ENCODE measurements at places on chromosomes 6 and 20.

DNA sequence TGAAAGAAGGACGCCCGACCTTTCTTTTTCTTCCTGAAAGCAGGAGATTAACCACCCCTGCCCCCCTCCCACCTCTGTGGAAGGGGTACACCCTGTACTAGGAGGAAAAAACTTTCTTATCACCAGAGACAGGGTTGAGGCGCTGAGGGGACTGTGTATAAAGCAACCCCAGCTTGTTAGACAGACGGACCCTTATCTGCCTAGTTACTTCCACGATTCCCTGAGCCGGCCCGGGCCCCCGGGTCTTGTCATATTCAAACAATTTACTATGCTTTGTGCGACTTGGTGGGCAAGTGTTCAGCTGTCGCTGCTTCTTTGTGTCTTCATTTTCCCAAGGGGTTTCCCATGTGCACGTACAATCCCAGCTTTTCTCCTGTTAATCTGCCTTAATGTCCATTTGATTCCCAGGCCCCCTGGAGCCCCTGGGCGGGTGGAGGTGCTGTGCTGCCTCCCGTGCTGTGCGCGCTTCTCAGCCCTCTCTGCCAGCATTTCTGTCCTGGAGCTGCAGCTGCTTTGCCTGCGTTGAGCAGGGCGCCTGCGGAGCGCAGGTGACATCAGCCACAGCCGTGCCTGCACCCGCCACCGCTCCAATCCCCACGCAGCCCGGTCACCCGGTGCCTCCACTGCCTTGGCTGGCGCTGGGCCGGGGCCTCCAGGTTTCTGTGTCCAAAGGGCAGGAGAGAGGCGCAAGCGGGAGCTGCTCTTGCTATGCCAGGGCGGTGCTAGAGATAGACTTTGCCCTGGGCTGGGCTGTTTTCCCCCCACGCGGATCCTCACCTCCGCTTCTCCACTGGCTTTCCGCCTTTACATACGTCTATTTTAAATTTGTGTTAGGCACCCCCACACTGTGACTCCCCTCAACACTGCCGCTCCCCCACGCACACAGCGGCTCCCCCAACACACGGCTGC lies 96.2 kb downstream of the TTLL2 start:
- DNase-seq, result no peak

DNA sequence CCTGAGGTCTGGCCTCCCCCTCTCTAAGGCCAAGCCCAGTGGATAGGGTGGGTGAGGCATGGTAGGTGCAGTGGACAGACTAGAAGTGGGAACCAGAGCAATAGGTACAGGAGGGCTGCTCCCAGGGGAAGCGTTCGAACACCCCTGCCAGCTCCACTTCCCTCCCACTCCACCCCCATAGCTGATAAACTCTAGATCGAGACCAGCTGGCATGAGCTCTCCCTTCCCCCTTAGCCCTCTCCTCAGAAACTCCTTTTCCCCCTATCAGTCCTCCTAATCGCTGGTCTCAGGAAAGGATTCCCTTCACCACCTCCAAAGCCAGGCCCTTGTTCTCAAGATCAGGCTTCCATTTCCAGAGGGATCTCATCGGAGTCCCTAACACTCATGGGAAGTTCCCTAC lies 6.0 kb upstream of the FAM83C start:
- no peak for DNase-seq

DNA sequence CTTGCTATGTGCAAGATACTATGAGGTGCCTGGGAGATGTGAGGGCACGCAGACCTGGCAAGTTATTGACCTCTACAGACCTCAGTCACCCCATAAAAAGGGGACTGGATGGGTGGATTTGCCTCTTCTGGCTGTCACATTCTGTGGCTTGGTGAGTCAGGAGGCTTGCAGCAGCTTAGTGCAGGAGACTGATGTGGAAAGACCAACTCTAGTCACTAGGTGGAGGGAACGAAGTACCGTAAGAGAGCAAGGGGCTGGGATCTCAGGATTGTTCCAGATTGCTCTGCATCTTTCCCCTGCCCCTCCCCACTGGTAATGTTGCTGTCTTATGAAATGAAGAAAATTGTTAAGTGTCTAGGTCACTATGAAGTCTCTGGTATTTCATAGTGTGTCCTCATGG lies 3.3 kb downstream of the MAPRE1 start:
- DNase-seq, result no peak

DNA sequence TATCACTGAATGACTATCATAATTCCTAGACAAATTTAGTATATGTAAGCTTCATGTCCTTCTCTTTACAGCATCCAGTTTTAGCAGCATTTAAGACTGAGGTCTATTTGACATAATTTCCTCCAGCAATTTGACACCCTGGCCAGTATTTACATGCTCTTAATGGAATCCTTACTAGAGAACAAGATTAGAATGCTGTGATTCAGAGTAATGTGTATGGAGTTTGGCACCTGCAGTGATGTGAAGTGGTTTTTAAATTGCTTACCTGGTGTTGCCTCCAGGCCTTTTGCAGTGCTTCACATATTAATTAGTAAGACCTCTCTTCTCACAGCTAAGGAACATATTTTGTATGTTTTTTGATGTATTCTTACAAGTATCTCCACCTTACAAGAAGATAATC lies 9.8 kb downstream of the NKX2-4 start:
- DNase-seq, result no peak

- DNase-seq, result no peak
These were observed 24.7 kb downstream of the COX4I2 start for GRCh38 chr20:31662372-31662854.

DNA sequence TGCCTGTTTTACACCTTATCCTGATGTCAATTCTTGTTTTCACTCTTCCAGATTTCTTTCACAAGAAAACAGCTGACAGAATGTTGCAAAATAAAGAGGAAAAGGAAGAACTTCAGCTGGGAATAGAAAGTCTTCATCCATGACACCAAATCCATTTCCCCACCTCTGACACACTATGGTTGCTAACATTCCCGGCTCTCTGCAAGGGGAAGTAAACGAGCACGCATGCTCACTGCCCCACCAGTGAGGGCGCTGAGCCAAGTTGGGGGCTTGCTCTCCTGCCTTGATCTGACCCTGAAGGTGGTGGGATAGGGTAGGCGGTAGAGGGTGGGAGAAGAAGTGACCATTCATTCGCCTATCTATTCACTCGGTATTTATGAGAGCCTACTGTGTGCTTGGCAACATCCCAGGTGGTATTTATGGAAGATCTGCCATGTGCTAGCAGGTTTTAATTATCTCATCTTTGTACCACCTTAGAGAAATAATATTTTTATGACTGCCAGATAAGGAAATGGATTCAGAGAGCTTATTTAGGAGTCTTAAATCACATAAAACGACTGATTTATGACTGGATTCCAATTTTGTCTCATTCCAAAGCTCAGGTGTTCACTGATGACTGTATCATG lies 206.2 kb downstream of the FOXC1 start:
- no peak for DNase-seq

- DNase-seq, result no peak
These were observed 50.3 kb downstream of the LGSN start for GRCh38 chr6:63269470-63269869.

GRCh38 chr20:62056377-62056776 lies 9.3 kb downstream of the TAF4 start:
- no peak for DNase-seq

DNA sequence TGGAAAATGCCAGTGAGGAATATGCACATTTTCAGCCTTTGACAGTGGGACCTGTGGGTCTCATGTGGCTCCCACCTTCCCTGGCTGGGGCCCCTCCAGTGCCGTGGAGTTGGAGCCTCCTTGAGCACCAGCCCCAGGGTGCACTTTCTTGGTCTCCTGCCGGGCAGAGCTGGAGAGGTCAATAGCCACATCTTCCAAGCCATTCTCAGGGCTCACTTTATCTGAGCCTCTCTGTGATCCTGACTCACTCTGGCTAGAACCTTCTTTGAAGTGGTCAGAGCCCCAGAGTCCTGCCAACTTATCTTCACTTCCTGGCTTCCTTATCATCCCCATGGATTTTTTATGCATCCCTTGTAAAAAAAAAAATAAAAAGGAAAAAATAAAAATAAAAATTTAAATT lies 5.7 kb downstream of the VSX1 start:
- DNase-seq, result no peak

DNA sequence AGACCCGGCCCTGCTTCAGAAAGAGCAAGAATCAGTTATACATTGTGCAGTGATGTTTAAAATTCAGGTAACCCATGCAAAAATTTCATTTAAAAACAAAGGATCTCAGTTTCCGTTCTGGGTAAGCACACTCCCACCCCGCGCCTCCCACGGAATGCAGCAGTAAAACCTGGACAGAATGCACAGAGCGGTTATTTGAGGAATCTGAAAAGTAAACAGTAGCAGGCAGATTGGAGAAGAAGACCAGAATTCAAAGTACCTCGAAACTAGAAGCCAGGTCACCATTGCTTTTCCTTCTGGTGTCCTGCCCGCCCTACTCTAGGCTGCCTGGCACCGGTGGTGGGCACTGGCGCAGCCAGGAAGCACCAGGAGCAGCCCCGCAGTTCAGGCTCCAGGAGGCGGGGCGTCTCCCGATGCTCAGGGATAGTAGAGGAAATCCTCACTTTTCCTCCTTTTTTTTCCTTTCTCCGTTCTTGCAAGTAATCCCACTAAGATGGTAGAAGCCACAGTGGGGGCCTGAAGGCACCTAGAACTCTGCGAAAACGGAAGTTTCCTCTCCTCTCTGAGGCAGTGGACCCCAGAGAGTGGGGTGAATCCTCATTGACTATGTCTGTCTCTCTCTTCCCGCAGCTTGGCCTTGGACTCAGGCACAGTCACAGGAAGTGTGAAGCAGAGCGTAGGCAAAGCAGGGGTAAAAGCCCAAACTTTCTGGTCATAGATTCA lies 28.3 kb downstream of the METTL24 start:
- DNase-seq, result no peak

DNA sequence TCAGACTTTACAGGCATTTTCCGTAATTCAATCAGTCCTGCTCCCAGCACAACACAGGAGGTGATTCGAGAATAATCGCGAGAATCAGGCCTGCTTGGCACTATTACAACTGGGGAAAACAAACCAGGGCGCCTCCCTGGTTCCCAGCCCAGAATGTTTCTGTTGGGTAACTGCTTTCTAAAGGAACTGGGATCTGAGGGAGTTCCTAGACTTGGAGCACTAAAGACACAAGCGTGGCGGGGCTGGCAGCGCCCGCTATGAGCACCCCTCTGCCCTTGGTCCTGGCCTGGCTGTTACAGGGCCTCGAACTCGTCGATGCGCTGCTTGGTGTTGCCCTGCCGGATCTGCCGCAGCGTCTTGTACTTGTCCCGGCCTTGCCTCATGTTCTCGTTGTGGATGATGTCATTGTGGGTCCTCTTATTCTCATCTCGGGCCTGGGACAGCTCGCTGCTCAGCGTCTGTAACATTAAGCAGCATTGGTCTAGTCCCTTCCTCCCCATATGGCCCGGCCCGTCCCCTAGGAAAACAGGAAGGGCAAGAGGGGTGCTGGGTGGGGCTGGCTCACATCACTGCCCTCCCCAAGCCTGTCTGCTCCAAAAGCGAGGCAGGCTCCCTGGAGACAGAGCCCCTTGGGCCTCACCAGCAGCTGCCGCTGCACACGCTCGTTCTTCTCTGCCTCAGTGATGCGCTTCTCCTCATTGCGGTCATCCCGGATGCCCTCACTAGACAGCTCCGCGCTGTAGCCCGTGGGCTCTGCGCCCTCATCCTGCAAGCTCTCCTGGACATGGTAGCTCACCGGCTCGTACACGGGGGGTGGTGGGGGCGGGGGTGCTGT lies 52.3 kb downstream of the EZR start:
- no peak for DNase-seq

DNA sequence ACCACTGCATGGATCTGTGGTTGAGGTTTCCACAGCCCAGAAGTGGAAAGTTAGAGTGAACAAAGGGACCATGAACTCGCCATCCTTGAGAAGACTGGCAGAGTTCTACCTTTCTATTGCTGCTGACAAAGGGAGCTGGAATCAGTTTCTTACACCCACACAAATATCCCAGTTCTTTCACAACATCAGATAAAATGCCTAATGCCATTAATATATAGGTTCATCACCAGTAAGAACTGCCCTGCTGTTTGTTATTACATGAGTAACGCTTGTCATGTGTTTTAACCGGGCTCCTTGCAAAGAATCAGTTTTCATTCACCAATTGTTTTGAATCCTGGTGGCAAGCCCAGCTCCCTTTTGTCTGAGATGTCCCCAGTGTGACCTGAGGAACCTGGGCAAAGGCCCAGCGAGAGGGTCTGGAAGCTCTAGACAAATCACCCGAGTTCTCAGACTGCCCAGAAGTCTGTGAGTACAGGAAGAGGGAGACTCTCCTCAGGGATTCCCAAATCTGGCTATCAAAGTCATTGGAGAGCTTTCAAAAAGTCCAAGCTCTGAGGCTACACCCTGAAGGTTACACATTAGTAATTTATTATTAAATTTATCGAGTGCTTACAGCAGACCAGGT lies 7.5 kb upstream of the CD164 start:
- DNase-seq, result no peak

GRCh38 chr20:32336918-32337347 lies 21.2 kb upstream of the ASXL1 start:
- no peak for DNase-seq

DNA sequence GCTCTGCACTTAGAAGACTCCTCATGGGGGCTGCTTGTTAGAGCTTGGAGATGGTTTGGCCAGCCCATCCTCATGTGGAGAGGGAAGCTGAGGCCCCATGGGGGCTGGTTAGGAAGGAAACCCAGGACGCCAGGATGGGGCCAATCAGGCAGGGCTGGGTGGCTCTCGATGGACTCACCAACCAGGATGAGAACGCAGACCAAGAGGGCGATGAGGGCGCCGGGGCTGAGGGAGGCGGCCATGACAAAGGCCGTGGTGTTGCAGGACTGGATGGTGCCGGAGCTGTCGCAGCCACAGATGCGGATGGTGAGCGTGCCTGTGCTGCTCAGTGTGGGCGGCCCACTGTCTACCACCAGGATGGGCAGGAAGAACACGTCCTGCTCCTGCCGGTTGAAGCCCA lies 59.7 kb downstream of the CD40 start:
- no peak for DNase-seq

- DNase-seq, result no peak
These were observed 156.3 kb upstream of the RNF24 start for GRCh38 chr20:4171538-4172116.

DNA sequence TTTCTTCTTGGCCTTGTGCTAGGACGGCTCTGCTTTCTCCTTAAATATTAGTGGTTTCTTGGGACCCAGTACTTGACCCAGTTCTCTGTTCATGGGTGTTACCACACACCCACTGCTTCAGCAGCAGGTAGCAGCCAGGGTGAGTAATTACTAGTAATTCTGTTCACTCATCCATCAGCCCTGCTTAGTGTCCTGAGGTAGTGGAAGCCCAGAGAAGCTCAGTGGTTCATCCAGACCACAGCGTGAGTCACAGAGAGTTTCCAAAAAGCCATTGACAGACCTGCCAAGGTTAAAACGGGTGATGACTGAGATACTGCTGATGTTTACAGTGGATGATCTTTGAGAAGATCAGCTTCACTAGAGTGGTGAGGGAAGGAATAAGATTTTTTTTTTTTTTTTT lies 51.7 kb upstream of the HINT3 start:
- DNase-seq, result peak; percentile 15

DNA sequence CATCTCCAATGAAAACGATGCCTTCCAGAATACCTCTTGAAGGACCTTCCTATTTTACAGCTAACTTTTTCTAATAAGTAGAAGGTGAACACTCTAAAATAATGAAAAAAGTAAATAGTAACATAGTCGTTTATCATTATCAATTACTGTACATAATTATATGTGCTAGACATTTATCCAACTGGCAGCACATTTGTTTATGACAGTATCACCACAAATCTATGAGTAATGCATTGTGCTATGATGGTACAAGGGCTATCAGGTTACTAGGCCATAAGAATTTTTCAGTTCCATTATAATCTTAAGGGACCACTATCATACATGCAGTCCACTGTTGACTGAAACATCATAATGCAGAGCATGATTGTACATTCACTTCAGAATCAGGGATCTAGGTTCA lies 68.4 kb downstream of the ATG5 start:
- DNase-seq, result no peak
